ENCODE measurements at places on chromosomes 13 and 19.

DNA sequence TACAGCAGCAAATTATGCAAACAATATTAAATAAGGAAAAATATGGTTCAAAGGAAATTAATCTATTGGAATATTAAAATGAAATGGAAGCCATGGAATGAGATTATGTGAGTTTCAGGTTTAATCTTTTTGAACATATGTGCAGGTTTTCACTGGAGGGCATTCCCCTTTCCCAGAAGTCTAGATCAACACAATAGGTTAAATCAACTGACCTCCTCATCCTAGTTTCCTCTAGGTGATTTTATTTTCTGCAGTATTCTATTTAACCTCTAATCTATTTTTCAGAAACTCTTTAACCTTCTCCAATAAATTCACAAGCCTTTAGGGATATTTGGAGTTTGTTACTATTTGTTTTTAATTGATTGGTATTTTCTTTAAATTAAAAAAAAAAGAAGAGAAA is 2657.6 kb upstream of the PCDH20 start:
- no peak for DNase-seq

DNA sequence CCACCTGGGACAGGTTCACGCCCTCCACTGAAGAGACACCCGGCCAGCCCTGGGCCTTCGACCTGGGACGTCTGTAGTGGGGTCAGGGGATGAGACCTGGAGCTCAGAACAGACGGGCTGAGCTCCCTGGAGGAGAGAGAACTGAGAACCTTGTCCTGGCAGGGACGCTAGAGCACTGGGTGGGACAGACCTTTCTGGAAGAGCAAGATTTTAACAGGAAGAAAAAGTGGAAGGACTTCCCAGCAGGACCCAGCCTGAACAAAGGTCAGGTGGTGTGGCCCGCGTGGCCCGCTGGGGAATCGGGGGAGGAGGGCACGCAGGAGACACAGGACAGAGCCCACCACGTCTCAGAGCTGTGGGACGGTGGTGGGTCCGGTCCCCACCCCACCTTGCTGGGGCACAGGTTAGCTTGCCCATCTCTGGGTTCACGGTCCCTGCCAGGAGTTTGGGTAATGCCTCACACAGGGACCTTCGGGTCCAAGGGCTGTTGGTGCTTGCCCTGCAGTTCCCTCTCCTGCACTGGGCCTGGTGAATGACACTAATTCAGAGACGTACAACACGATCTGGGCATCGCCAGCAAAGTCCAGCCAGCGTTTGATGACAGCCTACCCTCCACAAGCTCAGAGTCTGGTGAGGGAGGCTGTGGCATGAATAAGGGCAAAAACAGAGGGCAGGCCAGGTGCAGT is 1.2 kb upstream of the EFNA2 start:
- no peak for DNase-seq

DNA sequence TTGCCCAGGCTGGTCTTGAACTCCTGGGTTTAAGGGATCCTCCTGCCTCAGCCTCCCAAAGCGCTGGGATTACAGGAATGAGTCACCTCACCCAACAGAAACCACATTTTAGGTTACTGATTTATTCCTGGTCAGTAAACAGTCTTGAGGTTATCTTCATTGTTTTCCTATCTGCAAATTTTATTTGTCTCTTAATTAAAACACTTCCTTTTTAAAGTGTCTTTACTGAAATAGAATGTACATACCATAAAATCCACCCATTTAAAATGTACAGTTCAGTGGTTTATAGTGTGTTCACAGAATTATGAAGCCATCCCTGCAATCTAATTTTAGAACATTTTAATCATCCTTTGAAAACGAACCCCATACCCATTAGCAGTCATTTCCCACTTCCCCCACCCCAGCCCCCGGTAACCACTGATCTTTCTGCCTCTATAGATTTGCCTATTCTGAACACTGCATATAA is 63.0 kb downstream of the MAP4K1 start:
- no peak for DNase-seq

- DNase-seq: no peak
Measured at GRCh38 chr19:3065675-3066357, 3.5 kb upstream of the TLE5 start.

- DNase-seq: no peak
Measured at GRCh38 chr13:42800109-42800643, 18.8 kb downstream of the FAM216B start.

DNA sequence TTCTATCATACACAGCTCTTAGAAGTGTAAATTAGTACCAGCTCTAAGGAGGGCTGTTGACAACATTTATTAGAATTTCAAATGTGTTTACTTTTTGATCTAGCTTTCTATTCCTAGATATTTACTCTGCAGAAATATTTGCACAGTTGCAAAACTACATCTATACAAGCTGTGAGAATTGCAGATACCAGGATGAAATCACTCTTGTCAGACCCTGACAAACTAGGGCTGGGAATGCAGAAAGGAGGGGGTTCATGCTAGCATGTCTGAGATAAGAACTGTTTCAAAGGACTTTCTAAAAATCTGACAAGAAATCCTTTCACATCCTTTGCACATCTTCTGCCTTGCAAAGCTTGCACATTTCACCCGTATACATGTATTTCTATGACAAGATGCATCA is 11.8 kb upstream of the PABPC3 start:
- DNase-seq: no peak

DNA sequence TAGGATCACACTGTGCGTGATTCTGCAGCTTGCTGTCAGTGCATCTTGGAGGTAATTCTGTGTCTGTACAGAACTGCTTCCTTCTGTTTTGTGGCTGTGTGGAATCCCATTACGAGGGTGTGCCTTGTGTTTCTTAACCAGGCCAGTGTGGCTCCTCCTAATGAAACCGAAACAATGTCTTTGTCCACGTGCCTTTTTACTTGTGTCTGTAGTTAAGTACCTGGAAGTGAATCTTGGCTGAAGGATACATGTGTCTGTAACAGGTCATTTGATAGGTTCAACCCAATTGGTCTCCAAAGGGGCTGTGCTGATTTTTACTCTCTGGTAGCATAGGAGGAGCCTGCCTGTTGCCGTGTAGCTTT is 13.1 kb downstream of the NOP53 start:
- DNase-seq: no peak

GRCh38 chr19:18606281-18607225 is at the start of gene CRLF1:
TSS of gene CRLF1 (minus strand) at chr19:18606799. CDS start at chr19:18606656, 143 bp downstream.
- no peak for DNase-seq

- no peak for DNase-seq
Measured at GRCh38 chr13:36685927-36686326, 12.1 kb downstream of the SERTM1 start.

Data from cortex of kidney (tissue), 1 donor.